ENCODE measurements at places on chromosomes 7 and 10.

GRCh38 chr7:53350241-53350640 is 314.8 kb downstream of the POM121L12 start:
- peak; percentile 3 for DNase-seq

- peak; percentile 63 for DNase-seq
Measured at GRCh38 chr10:50567384-50567783, 56.4 kb downstream of the SGMS1 start.

DNA sequence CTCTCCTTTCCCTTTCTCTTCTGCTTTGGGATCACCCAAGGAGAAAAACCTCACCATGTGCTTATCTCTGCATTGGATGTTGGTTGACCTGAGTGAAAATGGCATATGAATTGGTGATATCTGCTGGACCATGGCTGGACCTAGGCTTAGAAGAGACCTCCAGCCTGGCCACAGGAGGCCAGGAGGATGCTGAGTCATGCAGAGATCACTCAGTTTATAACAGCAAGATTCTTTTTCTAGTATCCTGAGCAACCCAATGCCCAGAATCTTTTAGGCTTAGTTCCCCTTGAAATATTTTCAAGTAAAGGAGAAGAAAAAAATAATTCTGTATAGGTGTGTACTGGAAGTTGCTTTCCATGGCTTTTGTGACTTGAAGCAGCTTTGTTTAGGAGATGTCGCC is 236.3 kb downstream of the KLF6 start:
- DNase-seq, result no peak

DNA sequence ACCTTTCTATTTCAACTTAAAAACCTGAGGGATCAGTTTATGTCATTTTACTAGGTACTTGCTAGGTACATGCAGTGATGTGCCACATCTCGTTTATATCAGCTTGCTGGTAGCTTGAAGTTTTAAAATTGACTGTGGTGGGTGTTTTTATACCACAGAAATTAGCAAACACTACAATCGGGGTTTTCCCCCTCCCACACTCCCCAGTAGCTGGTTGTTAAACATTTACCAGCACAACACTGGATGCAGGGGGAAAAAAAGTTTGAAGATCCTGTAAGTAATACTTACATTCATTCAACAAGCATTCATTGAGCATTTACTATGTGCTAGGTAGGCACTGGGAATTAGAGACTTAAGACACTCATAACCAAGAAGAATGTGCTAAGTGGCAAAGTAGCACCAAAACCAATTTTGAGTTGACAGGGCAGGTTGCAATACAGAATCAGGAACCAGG is 32.6 kb downstream of the USP6NL start:
- DNase-seq, result no peak

GRCh38 chr10:104351061-104351702 is 2.5 kb upstream of the CFAP58 start:
- no peak for DNase-seq

DNA sequence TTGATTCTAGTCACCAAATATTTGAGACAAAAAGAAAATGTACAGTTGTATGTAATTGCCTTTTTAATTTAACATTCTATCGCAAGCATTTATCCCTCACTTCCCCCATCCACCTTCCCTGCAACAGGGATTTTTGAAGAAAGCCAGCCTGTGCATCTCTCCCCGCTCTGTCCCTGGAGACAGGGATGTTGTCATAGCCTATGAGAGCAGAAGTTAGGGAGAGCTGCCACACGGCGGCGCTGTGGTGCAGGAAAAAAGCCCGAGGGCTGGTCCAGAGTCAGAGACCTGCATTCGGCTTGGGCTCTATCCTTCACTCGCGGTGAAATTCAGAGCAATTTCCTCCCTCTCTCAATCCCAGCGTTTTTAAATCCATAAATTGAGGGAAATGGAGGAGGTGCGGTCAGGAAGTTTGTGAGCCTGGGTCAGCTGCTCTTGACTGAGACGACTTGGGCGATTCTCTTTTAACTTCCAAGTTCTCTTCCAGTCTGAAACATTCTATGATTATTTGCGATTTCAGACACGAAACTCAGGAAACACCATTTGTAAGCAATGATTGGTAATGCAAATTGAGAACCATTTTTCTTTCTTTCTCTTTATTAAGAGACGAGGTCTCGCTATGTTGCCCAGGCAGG is 17.5 kb downstream of the HKDC1 start:
- DNase-seq, result peak; percentile 65

DNA sequence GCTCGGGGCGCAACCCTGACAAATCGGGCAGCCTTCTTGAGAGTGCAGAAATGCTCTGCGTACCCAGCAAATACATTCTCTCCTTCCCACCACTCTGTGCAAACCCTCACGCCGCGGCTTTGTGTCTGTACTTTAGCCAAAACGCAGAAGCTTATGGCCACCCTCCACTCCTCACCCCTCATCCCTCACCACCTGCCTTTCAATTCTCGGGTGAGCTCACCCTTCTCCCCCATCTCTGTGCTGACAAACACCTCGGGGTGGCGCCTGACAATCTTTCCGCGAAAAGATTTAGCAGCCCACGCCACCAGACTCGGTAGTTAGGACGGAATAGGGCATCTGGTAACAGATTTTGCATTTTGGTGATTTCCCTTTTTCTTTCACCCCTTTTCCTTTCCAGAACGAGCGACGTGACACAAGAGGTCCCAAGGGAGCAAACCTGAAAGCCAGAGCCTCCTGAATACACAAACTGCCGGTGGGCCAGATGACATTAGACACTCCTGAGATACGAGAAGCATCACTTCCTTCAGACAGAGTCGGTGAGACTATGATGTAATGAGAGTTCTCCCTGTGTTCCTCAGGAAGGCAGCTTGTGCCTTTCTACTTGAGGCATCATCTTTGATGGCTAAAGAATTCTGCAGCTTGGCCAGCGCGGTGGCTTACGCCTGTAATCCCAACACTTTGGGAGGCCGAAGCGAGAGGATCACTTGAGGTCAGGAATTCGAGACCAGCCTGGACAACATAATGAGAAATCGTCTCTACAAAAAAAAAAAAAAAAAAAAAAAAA is 671 bp upstream of the ATAD1 start:
- peak; percentile 13 for DNase-seq

DNA sequence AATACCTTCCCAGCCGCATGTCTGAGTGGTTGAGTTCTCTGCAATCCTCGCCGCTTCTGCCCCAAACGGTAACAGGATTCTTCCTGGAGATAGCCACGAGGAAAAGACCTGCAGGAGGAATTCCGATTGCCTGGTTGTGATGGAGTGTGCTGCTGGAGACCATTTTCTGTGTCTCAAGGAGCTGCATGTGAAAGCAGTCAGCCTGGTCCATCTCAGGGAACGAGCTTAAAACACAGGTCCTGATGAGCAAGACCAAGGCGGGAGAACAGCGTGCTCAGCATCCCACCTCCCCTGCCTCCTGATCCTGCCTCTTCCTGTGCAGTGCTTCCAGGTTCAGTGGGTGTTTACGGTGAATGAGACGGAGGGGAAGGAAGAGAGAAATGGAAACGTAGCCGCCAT is 26.5 kb downstream of the VIPR2 start:
- DNase-seq, result no peak

GRCh38 chr10:63266391-63267316 is 133.5 kb downstream of the NRBF2 start:
- no peak for DNase-seq
